ENCODE measurements at places on chromosomes 4 and X.

- DNase-seq: no peak
These were observed 12.2 kb upstream of the ASMTL start for GRCh38 chrX:1464971-1465285.

DNA sequence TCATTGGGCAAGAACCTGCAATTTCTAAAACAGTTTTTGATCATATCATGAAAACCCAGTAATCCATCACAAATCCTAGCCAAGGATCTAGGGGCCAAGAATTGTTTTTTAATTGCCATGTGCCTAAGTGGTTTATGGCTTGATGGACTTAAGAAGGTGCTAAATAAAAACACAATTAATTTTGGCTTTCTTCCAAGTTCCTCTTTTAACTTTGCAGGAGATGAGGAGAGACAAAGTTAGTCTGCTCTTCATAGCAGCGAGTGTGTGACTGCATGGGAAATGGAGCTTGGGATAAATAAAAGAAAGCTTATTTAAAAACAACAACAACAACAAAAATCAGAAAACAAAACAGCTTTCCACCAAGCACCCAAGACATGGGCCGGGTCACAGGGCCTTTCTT, 41.4 kb downstream of the ARHGEF9 start:
- DNase-seq: no peak

DNA sequence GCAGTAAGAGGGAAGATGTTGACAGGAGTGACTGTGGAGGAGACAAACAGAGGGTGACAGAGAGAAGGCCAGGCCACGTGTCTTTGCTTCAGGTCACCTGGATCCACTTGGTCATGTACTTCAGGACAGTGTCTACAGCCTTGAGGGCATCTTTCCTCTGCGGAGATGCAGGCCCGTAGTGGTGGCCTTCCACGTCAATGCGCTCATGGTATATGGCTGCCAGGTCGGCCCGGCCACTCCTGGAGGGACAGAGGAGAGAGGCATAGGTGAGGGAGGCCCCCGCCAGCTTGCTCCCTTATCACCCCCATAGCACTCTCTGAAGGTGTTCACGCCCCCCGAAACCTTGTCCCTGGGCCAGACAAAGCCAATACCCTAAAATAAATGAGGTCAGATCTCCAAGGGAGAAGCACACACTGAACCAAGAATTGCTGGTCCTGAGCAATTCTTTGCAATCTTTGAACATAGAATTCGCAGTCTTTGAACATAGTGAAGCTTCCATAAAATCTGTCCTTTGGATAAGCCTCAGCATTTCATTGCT, 99.9 kb downstream of the ENPP6 start:
- no peak for DNase-seq

- no peak for DNase-seq
These were observed 100.2 kb downstream of the ANAPC4 start for GRCh38 chr4:25477221-25477620.

GRCh38 chrX:3362956-3363355, 16.5 kb upstream of the MXRA5 start:
- DNase-seq: no peak

DNA sequence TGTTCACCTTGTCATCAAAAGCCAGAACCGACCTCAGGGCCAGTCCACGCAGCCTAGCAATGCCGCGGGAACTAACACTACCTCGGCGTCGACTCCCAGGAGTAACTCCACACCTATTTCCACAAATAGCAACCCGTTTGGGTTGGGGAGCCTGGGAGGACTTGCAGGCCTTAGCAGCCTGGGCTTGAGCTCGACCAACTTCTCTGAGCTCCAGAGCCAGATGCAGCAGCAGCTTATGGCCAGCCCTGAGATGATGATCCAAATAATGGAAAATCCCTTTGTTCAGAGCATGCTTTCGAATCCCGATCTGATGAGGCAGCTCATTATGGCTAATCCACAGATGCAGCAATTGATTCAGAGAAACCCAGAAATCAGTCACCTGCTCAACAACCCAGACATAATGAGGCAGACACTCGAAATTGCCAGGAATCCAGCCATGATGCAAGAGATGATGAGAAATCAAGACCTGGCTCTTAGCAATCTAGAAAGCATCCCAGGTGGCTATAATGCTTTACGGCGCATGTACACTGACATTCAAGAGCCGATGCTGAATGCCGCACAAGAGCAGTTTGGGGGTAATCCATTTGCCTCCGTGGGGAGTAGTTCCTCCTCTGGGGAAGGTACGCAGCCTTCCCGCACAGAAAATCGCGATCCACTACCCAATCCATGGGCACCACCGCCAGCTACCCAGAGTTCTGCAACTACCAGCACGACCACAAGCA, 898 bp downstream of the UBQLN2 start:
- no peak for DNase-seq

DNA sequence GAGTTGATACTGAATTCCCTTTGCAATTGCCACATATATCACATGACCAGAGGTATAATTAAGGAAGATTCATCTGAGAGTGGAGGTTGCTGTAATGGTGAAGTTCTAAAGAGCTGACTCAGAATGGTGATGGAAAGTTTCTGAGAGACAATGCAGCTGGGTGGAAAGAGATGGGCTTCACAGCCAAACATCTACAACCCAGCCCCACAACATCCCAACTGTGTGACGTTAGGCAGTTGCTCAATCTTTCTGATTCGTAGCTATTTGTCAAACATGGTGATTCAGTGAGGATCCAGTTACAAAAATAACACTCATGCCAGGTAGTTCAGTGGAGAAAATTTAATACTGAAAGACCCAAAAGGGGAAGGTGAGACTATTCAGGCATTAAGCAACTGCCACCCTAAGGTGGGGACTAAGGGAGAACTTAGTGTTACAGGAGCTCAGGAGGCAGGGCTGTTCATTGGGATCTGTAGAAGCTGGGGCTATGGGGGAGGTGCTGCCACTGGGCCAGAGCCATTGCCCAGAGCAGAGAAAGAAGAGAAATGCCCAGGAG, 6.9 kb upstream of the AFF1 start:
- no peak for DNase-seq

DNA sequence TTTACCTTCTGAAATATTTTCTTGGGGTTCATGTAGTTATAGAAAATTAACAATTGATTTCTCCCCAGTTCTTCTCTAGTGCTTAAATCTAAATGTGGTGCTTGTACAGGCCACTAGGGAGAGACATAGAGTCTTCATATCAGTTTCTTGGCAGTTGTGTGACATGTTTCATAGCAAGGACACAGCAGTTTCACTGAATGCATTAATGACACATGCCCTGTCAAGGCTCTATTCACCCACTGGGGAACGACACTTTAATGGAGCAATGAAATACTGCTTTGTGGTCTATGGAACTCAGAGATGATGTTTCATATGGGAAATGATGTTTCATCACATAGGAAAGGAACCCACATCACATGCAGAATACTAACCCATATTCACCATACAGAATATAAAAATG, 2.8 kb downstream of the VEGFC start:
- DNase-seq: no peak

DNA sequence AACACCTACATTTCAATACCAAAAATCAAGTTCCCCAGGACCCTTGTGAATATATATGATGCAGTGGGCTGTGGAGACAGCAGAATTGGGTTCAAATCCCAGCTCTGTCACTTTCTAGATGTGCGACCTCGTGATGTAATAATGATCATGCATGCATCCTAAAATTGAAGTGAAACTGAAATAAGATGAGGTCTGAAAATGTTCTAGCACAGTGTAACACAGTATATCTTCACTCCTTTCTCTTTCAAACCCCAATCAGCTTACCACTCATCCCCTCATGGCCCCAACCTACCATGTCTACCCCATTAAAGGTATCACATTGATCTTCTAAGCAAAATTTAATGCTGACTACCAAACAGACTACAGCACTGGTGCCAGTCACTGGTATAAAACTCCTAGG, 69.9 kb upstream of the BRS3 start:
- DNase-seq: no peak

GRCh38 chr4:3263876-3264193, 14.9 kb downstream of the MSANTD1 start:
- no peak for DNase-seq

DNA sequence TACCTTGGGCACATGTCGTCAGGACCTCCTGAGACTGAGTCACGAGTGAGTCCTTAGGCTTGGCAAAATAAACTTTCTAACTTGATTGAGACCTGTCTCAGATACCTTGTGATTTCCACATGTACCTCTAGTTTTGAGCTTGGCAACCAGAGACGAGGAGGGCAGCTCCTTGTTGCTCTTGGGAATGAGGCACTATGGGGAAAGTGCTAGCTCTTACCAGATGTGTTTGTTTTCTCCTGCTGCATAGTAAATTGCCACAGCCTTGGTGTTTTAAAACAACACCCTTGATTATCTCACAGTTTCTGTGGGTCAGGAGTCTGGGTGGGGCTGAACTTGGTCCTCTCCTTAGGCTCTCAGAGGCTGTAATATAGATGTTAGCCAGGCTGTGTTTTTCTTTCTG, 59.1 kb upstream of the MAML3 start:
- DNase-seq: no peak

GRCh38 chr4:2672700-2673099, 83.4 kb downstream of the TNIP2 start:
- no peak for DNase-seq

GRCh38 chrX:20514358-20514757, 247.6 kb upstream of the RPS6KA3 start:
- no peak for DNase-seq

- no peak for DNase-seq
These were observed 43.1 kb upstream of the WDR1 start for GRCh38 chr4:10159671-10160070.

DNA sequence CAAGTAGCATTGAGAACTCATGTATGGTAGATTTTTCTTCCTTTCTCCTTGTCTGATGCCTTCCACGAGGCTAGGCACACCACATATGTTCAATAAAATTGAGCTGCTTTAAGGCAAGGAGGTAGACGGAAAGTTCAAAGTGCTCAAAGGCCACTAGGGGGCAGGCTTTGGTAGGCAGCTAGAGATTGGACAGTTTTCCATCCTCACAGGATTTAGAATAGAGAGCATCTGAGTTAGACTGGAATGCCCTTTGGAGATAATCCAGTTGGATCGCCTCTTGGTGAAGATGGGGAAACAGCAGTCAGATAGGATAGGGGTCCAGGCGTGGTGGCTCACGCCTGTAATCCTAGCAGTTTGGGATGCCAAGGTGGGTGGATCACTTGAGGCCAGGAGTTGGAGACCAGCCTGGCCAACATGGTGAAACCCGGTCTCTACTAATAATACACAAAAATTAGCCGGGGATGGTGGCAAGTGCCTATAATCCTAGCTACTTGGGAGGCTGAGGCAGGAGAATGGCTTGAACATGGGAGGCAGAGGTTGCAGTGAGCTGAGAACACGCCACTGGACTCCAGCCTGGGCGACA, 30.4 kb downstream of the ELF4 start:
- DNase-seq: no peak

DNA sequence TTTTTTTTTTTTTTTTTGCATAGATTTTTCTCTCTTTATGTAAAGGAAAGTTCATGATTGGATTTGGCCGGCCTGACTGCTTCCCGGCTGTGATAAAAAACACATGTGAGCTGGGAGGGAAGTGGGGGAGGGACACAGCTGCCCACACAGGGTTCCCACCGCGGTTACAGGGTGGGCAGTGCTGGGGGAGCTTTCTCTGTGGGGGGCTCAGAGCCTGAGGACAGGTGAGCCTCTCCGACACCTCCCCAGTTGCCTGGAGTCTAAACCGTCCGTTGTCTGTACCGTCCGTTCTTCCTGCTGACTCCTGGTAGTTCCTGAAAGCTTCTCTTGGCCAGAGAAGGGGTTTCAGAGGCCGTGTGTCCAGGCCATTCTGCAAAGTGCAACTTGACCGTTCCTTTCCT, 21.8 kb downstream of the SHOX start:
- no peak for DNase-seq

GRCh38 chrX:68874076-68874475, 45.3 kb downstream of the EFNB1 start:
- DNase-seq: no peak

- no peak for DNase-seq
These were observed 69.6 kb downstream of the SERTM2 start for GRCh38 chrX:111581086-111581485.

DNA sequence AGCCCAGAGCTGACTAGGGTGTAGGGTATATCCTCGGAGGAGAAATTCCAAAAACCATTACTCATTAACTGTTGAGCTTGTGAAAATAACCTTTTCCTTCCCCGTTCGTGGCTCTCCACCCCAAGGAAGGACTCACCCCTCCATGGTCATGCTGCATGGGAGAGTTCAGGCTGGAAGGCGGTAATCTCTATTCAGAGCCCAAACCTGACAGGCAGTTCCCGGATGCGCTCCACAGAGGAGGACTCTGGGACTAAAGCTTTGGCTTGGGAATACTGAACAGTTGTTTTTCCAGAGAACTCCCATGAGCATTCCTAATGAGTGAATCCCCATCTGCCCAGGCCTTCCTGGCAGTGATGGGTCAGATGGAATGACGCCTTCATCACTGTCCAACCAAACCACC, 125.4 kb downstream of the BCOR start:
- DNase-seq: no peak

DNA sequence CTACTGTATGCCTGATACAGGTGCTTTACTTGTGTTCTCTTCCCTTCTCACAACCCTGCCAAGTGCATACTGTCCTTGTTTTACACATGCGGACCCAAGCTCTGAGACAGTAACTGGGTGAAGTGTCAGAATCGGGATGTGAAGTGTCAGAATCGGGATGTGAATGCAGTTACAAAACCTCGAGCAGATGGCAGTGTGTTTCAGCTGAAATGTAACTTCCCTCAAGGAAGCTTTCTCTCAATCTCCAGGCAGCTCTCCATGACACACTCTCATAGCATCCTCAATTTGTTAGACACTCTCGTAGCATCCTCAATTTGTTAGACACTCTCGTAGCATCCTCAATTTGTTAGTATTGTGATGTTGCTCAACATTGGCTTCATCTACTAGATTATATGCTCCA, 1.1 kb upstream of the HPSE start:
- DNase-seq: no peak

GRCh38 chr4:144715230-144715629, 69.3 kb downstream of the HHIP start:
- DNase-seq: no peak

DNA sequence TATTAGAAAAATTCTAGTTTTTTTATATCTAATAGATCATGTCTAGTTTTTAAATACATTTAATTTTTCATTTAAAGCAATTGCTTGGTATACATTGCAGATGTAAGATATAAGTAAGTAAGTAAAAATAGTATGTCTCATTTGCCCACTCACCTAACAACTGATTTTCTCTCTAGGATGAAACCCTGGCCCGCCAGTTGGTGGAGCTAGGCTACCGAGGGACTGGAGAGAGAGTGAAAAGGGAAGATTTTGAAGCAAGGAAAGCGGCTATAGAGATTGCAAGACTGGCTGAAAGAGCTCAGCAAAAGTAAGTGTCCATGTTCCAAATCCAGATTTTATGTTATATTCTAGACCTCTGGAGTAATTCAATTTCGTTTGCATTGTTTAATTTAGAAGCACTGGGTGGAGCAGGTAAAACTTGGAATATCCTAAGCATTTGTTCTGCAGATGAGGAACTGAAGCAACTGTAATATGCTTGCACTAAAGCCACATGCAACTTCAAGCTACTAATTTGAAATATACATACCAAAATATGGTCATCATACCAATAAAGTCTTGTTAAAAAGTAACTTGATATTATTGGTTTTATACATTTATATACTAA, 27.1 kb downstream of the CFAP299 start:
- DNase-seq: no peak
